ENCODE measurements at places on chromosomes 1 and 21.
A peak's percentile ranks its signal among the peaks of the same experiment; 100 is the strongest.

DNA sequence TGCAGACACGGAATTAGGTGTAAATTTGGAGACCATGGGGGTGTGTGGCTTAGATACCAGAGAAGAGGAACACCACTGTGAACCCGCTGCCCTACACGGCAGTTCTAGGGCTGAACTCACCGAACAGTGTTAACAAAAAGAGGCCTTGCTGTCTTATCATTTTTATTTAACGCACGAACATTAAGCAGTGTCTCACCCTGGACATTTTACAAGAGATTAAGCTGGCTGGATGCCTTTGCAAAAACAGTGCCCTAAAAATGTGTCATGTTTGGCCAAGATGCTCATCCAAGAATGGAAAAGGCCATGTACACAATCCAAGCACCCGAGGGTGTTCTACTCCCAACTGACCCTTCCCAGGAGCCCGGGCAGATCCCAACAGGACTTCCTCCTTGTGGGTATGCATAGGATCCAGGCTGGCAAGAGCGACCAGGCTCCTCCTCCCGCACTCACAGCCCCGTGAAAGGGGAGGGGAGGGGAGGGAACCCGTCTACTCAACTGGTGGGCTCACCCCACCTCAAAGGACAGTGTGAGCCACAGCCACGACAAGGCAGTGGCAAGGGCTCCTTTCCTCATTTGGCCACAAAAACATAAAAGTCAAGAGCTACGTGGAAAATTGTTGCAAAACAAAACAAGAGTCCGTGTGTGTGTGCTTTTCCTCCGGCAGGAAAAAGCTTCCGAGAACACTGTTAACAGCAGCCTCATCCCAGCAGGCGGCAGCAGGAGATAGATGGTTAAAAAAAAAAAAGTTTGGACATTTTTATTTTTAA is 20.3 kb downstream of the C2CD2 start:
- no peak for DNase-seq

GRCh38 chr1:26533951-26534509 is 4.5 kb downstream of the RPS6KA1 start:
- DNase-seq = no peak

- no peak for DNase-seq
These were observed 3.7 kb downstream of the KCNA2 start for GRCh38 chr1:110602466-110602865.

GRCh38 chr1:101250656-101251272 is 13.9 kb downstream of the S1PR1 start:
- DNase-seq = no peak

DNA sequence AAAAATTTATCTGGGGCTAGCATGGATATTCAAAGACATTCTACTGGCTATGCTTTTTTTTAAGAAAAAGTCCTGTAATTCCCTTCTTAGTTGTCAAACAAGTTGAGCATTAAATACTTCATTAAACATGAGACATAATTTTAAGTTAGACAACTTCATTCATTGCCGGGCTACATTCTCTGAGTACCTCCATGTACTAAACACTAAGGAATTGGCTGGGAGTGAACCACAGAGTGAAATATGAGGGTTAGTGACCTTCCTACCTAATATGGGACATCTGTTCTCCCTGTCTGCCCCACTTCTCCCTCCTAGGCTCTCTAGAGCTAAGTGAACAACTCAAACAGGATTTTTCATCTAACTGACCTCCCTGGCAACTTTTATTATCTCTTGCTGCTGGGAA is 370.4 kb downstream of the VAV3 start:
- no peak for DNase-seq

DNA sequence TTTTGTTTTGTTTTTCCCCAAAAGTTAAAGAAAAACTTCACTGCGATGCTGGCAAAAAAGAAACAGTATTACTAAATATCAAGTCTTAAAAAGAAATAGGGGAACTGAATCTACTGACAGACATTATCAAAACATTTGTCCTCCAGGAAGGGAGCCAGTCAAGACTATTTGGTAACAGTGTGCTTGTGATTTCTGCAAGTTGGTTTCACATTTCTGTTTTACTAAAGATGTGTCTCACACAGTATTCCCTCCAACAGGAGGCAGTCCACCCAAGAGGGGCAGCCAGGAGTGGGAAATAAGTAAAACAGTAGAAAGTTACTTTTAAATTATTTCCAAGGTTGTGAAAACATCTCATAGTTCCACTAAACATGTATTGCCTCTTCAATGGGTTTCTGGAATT is 74.4 kb upstream of the SDC3 start:
- DNase-seq = peak; percentile 69

GRCh38 chr1:7940745-7941436 is at the start of gene TNFRSF9:
TNFRSF9 (minus strand) TSS chr1:7940839; CDS start chr1:7939994, 845 bp downstream.
- DNase-seq = peak; percentile 93

- DNase-seq = no peak
These were observed 12.8 kb downstream of the ARID4B start for GRCh38 chr1:235315173-235315572.

GRCh38 chr1:206551986-206552326 is 44.6 kb downstream of the RASSF5 start:
- no peak for DNase-seq

DNA sequence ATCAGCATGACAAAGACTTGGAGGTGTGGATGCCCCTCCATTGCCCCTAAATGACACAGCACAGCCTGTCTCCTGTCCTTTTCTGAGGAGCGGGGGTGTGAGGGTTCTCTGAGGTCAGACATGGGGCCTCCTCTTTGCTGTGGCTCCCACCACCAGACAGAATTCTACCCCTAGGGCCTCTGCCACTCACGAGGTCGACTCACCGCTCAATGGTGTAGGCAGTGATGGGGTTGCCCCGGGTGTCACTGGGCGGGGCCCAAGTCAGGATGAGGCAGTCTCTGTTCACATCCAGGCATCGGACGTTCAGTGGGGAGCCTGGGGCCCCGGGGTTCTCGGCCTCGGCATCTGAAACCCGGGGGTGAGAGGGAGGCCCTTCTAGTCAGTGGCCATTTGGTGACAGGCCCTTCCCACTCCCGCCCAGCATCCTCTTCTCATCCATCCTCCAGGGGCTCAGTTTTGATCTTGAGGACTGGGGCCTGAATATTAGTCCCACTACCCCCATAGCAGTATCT is 19.9 kb downstream of the MYOM3 start:
- no peak for DNase-seq
